ENCODE measurements at places on chromosomes 3 and 15.
A peak's percentile ranks its signal among the peaks of the same experiment; 100 is the strongest.

- peak; percentile 77 for DNase-seq
These were observed 3.7 kb upstream of the MYL3 start for GRCh38 chr3:46866720-46867549.

DNA sequence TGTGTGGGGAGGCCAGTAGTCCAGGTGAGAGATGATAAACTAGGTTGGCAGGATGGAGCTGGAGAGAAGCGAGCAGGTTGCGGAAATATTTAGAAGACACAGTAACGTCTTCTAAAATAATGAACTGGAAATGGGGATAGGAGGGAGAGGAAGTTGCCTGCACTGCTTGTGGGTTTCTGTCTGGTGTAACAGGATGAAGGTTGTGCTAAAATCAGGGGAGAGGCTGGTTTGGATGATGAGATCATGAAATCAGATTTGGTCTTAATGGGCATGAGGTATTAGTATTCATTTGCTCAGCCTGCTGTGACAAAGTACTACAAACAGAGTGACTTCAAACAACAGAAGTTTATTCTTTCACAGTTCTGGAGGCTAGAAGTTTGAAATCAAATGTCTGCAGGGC lies 32.1 kb upstream of the TNFAIP8L3 start:
- DNase-seq: no peak

GRCh38 chr15:58689646-58690045 lies 59.9 kb downstream of the ADAM10 start:
- no peak for DNase-seq

DNA sequence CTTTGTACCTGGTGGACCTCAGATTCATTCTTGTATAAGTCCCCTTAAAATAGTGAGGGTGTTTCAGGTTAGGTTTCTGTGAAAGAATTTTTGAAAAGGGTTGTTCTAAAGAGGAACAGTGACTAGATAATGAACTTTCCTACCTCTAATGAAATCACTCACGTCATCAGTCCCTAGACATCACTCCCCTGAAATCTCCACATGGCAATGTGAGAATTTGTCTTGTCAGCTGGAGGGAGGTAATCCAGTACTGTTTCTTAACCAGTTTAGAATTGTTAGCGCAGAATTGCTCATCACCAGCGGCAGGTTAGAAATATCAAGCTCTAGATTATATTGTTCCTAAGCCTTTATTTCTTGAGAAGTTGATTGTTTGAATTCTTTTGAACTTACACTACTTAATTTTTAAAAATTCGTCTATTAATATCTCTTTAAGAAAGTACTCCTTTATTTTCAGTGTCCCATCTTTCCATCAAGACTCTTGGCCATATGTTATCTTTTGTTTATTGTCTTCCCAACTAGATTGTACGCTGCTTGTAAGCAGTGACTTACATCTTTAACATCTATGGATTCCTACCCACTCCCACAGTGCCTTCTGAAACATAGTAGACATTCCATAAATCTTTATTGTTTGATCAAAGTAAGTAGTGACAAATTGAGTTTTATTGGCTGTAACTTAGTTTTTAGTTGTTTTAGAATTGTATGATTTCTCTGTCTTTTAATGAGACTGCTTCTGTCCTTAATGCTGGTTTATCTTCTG lies 52.8 kb downstream of the RASA2 start:
- DNase-seq: no peak

- DNase-seq: no peak
These were observed 223.4 kb upstream of the CGNL1 start for GRCh38 chr15:57152666-57153539.

DNA sequence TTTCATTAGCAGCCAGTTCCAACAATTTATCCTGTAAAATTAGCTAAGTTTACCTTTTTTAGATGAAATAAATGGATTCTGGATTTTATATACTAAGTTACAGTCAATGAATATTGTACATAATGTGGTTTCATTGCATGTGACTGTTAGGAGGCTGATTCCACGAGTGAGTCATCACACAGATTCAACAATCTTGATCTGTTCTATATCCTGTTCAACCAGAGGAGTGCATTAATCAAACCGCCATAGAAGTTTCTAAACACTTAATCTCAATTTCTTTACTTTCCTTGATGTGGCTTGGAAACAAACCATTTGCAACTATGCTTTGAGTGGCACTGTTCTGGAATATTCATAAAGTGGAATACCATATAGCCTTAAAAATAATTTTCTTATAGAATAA lies 15.3 kb downstream of the DNAJC13 start:
- no peak for DNase-seq

DNA sequence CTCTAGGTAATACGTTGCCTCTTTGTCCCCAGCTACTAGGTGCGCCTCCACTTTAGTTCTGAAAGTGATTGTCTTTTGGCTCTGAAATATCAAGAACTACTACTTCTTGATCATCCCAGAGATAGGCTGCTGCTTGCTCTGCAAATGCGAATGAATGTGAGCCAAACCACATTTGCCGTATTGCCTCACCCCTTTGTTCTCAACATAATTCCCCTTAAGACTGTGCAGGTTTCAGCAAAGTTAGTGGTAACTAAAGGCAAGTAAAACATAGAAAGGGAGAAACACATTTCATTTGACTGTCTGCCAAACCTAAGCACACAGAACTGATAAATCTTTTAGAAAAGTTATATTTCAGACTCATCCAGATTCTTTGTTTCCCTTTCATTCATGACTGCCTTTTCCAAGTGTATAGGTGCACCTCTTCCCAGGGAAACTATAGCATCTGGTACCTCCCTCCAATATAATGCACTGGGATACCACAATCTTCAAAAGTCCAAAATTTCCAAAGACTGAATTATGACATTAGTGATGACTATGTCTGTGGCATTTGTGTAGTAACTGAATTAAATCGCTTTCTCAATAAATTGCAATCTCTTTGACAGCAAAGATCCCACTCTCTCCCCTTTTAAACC lies 720.6 kb upstream of the CBLB start:
- DNase-seq: no peak

All from stimulated activated CD8-positive, alpha-beta memory T cell treated with anti-CD3 and anti-CD28 coated beads, Interleukin-12 subunit alpha, Interleukin-12 subunit beta, amount 100 ng/mL, for 1 hour (primary cell).